ENCODE measurements at places on chromosomes 11 and 22. TPM values are rescaled to one million over a fixed set of nuclear protein-coding genes. Genes with fewer than 3 reads are reported as not detected.

FAM118B gene
- 24.3 TPM for total RNA-seq

MAPK8IP1 gene
- total RNA-seq = 5.1 TPM

ABCC8 gene
- 3.9 TPM for total RNA-seq

OR51B5 gene
- total RNA-seq = 4.2 TPM

OR52A1 gene
- total RNA-seq = not detected

FERMT3 gene
- 17.4 TPM for total RNA-seq

MAPK8IP2 gene
- 2.7 TPM for total RNA-seq

F2 gene
- 0.26 TPM for total RNA-seq

FGF3 gene
- total RNA-seq = not detected

TMEM123 gene
- total RNA-seq = 245 TPM

CNTN5 gene
- total RNA-seq = 0.63 TPM

RAB39A gene
- total RNA-seq = 2.0 TPM

NRGN gene
- 27.2 TPM for total RNA-seq

OR2AT4 gene
- not detected for total RNA-seq

INPP5J gene
- total RNA-seq = 1.3 TPM

HSPB2 gene
- total RNA-seq = 0.65 TPM

CEND1 gene
- 0.18 TPM for total RNA-seq

- no peak overlapping the region for H3K27ac ChIP-seq
- DNase-seq = no peak
- H3K36me3 ChIP-seq = no peaks in the 10 kb centered on the region
- no peak overlapping the region for H3K4me3 ChIP-seq
Observed at GRCh38 chr11:105469931-105470330, 139.9 kb upstream of the GRIA4 start.

DNA sequence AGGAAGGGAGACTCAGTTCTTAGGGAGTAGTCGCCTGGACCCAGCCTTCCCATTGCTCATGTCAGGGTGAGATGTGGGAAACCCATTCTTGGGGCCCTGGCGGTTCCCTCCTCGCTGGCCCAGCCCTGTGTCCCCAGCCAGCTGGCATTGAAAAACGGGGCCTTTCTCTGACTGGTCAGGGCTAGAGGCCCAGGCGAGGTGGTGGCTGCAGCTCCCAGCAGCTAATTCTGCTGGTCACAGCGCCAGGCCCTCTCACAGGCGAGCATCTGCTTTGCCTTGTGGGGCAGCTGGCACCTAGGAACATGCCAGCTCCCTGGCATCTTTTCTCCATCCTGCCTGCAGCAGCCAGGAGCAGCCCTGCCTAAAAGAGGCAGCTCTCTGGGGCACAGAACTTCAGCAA, 20.1 kb downstream of the TSPAN18 start:
- H3K4me1 ChIP-seq = no peaks in the 10 kb centered on the region
- no peak for DNase-seq
- no peaks in the 10 kb centered on the region for H3K27me3 ChIP-seq
- no peak overlapping the region for H3K27ac ChIP-seq

- H3K36me3 ChIP-seq = peaks cover 10% of the 10 kb centered on the region
- no peak overlapping the region for H3K4me3 ChIP-seq
- no peaks in the 10 kb centered on the region for H3K27me3 ChIP-seq
Observed at GRCh38 chr22:50705219-50705691, 32.6 kb downstream of the SHANK3 start.

- no peak overlapping the region for H3K27ac ChIP-seq
- no peaks in the 10 kb centered on the region for H3K4me1 ChIP-seq
- H3K27me3 ChIP-seq = no peaks in the 10 kb centered on the region
- H3K36me3 ChIP-seq = no peaks in the 10 kb centered on the region
Observed at GRCh38 chr11:68714060-68714856, 29.9 kb downstream of the GAL start.

DNA sequence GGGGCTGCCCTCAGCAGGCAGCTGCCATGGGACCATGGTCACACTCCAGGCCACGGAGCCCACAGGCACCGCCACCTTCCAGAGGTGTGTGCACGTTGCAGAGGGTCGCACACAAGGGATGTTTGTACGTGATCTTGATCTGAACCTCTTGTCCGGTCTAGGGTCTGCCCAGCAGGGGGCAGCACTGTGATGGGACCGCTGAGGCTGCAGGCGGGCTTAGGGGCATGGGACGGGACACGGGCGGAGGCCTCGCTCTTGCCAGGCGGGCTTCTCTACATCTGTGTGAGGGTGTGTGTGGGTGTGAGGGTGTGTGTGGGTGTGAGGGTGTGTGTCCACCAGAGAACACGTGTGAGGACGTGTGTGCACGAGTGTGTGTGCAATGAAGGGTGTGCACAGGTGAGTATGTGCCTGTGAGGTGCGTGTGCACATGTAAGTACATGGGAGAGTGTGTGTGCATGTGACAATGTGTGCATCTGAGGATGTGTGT, 52.4 kb downstream of the CACNA1I start:
- H3K4me1 ChIP-seq = no peaks in the 10 kb centered on the region
- no peaks in the 10 kb centered on the region for H3K36me3 ChIP-seq
- H3K27me3 ChIP-seq = peaks cover 34% of the 10 kb centered on the region
- DNase-seq = peak; percentile 59
- no peak overlapping the region for H3K27ac ChIP-seq

DNA sequence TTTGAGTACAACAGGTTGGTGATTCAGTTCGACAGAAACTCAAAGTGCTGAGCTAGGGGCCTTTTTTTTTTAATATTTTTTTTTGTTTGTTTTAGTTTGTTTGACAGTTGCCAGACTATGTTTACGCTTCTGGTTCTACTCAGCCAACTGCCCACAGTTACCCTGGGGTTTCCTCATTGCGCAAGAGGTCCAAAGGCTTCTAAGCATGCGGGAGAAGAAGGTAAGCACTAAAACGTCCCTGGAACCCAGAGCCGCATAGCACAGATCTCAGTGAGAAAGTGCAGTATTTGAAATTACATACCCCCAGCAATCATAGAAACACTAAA, 649 bp downstream of the PRRG4 start:
- H3K36me3 ChIP-seq = no peaks in the 10 kb centered on the region
- peak overlapping the region; percentile 53 for H3K4me3 ChIP-seq
- H3K27ac ChIP-seq = peak overlapping the region; percentile 84
- H3K27me3 ChIP-seq = peaks cover 15% of the 10 kb centered on the region
- DNase-seq = peak; percentile 14
- peaks cover 13% of the 10 kb centered on the region for H3K4me1 ChIP-seq

- H3K27ac ChIP-seq = no peak overlapping the region
- DNase-seq = peak; percentile 11
- no peaks in the 10 kb centered on the region for H3K4me1 ChIP-seq
- no peak overlapping the region for H3K4me3 ChIP-seq
Observed at GRCh38 chr11:111851636-111852035, 19.7 kb downstream of the ALG9 start.

DNA sequence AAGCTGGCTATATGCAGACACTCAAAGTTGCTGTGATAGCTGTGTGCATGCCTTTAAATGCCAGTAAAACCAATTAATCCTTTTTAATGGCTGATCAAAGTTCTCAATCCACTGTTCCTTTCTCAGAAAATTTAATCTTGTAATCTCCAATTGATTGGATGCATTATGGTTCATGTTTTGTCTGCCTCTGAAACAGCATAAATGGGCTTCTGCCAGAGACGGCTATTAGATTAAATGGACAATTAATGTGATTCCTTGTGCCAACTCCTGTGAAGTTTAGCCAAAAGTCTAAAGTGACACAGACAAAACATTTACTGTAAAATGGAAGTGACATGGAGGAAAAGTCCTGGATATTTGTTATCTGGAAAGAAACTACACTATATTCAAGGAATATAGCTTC, 952.5 kb upstream of the FAT3 start:
- no peak overlapping the region for H3K27ac ChIP-seq
- no peak overlapping the region for H3K4me3 ChIP-seq
- no peaks in the 10 kb centered on the region for H3K27me3 ChIP-seq
- H3K4me1 ChIP-seq = no peaks in the 10 kb centered on the region
- H3K36me3 ChIP-seq = no peaks in the 10 kb centered on the region
- DNase-seq = no peak

DNA sequence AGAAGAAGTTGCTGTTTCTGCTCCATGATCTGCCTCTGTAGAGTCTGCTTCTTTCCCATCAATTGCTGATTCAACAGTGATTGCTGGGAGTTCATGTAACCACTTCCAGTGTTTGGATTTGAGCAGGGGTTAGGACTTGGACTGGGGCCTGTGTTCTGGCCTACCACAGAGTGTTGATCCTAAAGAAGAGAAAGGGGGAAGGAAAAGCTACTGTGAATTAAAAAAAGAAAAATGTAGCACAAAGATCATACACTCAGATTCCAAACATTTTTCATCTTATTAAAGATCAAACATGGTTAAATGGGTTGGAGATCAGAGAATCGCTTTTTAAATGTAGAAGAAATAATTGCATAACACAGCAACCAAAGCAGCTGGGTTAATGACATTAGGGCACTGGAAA, 67.6 kb upstream of the MTMR2 start:
- H3K27ac ChIP-seq = no peak overlapping the region
- H3K36me3 ChIP-seq = no peaks in the 10 kb centered on the region
- peak; percentile 43 for DNase-seq
- H3K27me3 ChIP-seq = no peaks in the 10 kb centered on the region
- peaks cover 4% of the 10 kb centered on the region for H3K4me1 ChIP-seq

- peak overlapping the region; percentile 62 for H3K27ac ChIP-seq
- H3K4me1 ChIP-seq = peaks cover 15% of the 10 kb centered on the region
- no peaks in the 10 kb centered on the region for H3K36me3 ChIP-seq
- DNase-seq = peak; percentile 48
Observed at GRCh38 chr11:35158701-35159510, 19.9 kb downstream of the CD44 start.

DNA sequence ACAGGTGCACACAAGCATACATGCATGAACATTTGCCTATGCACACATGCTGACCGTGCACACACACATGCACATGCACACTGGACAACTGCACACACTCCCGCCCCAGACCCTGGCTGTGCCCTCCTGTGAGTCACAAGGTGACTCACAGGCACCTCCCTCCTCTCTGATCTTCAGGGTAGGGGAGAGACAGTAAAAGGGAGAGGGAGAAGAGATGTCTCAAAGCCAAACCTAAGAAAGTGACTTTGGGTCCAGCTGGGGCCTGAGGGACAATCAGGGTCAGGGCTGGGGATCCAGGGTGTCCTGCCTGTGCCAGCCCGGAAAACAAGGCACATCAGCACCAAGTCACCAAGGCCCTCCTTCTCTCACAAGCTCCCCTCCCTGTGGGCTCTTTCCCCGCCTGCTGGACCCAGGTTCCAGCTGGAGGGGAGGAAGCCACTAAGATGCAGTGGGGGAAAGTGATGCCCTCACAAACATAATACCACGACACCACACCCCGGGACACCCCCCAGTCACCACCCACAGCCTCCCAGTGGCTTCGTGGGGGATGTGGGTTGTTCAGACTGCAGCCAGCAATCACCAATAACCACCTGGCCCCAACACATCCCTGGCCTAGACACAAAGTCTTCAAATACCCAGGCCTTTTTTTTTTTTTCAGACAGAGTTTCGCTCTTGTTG, 39.3 kb downstream of the PDGFB start:
- H3K36me3 ChIP-seq = no peaks in the 10 kb centered on the region
- H3K27ac ChIP-seq = no peak overlapping the region
- no peak for DNase-seq
- H3K4me3 ChIP-seq = no peak overlapping the region

DNA sequence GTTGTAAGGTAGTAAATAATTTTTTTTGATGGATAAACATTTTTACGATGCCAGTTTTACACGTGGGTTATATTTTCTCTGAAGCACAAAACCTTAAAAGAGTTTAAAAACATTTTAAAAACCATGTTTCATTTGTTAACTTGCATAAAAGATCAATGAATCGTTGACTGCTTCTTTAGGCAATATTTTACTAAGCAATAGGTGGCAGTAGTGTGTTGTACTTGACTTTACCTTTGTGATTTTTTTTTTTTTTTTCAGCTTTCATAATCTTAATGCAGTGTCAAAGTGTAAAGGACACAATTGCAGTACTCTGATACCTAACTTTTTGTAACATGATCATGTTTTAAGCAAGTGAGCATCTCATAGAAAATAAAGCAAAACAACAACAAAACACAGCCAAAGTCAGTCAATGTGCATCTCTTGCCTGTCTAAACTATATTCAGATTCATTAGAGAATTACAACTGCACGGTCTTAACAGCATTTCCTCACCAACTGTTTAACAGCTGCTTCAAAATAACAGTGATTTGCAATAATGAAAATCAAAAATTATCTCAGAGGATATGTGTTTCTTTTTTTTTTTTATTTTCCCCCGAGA, 27.7 kb downstream of the DNAJC24 start:
- peak; percentile 61 for DNase-seq
- no peak overlapping the region for H3K4me3 ChIP-seq

DNA sequence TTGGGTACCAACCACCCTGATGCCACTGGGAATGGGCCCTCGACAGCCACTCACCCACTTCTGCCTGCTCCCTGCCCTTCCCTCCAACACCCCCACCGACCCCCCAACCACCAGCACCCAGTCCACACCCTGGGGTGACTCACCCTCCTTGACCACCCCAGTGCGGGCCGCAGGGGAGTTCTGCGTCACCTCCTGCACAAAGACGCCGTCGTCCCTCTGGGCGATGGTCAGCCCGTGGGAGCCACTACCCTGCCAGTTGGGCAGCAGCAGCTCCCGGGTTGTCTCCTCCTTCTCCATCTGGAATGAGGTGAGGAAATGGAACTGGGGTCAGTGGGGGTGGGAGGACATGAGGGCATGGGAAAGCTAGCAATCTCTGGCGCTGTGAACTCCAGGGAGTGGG, 10.8 kb downstream of the AHNAK start:
- H3K36me3 ChIP-seq = peaks cover 44% of the 10 kb centered on the region
- H3K27ac ChIP-seq = no peak overlapping the region
- H3K27me3 ChIP-seq = no peaks in the 10 kb centered on the region
- DNase-seq = no peak

DNA sequence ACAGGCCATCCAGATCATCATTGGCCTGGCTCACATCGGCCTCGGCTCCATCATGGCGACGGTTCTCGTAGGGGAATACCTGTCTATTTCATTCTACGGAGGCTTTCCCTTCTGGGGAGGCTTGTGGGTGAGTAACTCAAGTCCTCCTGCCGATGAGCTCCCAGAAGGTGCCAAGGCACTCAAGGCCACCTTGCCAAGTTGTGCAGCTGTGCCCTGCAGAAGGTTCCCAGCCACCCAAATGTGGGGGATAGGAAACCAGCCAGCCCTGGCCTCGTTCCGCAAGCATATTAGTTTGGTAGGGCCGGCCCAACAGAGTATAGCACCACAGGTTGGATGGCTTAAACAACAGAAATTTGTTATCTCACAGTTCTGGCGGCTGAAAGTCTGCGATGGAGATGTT, 4.0 kb downstream of the MS4A8 start:
- H3K4me1 ChIP-seq = peaks cover 4% of the 10 kb centered on the region
- no peak overlapping the region for H3K4me3 ChIP-seq
- H3K27ac ChIP-seq = no peak overlapping the region
- H3K27me3 ChIP-seq = no peaks in the 10 kb centered on the region

GRCh38 chr11:64859542-64860414, 15.3 kb upstream of the CDC42BPG start:
- DNase-seq = no peak
- no peak overlapping the region for H3K4me3 ChIP-seq
- no peaks in the 10 kb centered on the region for H3K27me3 ChIP-seq
- peak overlapping the region; percentile 74 for H3K27ac ChIP-seq
- H3K36me3 ChIP-seq = no peaks in the 10 kb centered on the region

GRCh38 chr22:17199003-17199731, 20.1 kb downstream of the ADA2 start:
- no peaks in the 10 kb centered on the region for H3K36me3 ChIP-seq
- DNase-seq = peak; percentile 91
- H3K27me3 ChIP-seq = no peaks in the 10 kb centered on the region
- peak overlapping the region; percentile 6 for H3K4me3 ChIP-seq
- peaks cover 3% of the 10 kb centered on the region for H3K4me1 ChIP-seq

GRCh38 chr11:33869481-33870422, 22.1 kb downstream of the LMO2 start:
- H3K4me1 ChIP-seq = peaks cover 4% of the 10 kb centered on the region
- H3K27ac ChIP-seq = peak overlapping the region; percentile 82
- H3K27me3 ChIP-seq = peaks cover 22% of the 10 kb centered on the region
- peak overlapping the region; percentile 75 for H3K4me3 ChIP-seq

Measured in lung (tissue), 17 donors.